ENCODE measurements at places on chromosomes 12 and 14.

GRCh38 chr12:62802984-62803383 is 132.0 kb downstream of the PPM1H start:
- no peak for DNase-seq

GRCh38 chr12:77294016-77294415 is 228.6 kb upstream of the E2F7 start:
- peak; percentile 24 for DNase-seq

DNA sequence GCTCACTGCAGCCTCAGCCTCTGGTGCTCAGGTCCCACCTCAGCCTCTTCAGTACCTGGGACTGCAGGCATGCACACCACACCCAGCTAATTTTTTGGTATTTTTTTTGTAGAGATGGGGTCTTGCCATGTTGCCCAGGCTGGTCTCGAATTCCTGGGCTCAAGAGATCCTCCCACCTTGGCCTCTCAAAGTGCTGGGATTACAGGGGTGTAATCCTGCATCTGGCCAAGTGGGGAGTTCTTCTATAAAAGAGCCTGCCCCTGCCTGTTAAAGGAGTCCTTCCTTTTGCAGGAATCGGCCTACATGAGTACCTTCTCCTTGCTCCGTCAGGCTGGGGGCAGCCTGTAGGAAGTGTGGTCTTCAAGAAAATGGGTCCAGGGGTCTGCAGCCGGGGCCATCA is 54.1 kb upstream of the RASSF3 start:
- no peak for DNase-seq

DNA sequence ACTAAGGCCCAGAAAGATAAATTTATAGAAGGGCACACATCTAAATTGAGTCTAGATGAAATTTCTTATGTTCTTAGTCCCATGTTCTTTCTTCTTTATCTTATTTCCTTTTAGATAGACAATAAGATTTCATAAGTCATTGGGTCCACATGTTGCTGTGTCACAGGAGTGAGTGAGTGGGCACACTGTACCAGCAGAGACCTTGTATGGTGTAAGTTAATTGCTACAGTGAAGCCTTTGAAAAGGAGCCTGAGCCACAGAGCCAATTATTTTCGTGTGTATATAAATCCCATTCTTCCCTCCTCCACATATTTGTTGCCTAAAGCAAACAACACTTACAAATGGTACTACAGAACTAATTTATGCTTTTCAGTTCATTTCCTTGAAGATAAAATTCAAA is 79.1 kb downstream of the GRIP1 start:
- DNase-seq = no peak

DNA sequence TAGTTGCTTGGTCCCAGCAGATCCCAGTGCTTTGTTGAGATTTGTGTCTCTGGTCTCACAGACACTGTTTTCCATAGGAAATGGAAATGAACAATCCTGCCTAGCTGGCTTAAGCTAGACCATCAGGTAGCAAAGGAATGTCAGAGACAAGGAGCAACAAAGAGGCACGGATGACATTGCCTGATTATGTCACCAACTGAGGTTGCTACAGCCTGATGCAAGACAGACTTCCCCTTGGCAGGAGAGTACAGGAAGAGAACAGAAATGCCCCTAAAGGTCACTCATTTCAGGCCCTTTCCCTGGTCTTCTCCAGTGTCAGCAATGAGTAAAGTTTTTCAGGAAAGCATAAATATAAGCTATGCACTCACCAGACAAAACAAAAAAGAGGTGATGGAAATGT is 2.0 kb upstream of the PRB2 start:
- DNase-seq = no peak

Data from fibroblast of pulmonary artery (primary cell).